Mucosa of gallbladder (tissue), 1 donor: ENCODE measurements at places on chromosomes 7 and 10. TPM values are rescaled to one million over a fixed set of nuclear protein-coding genes. Genes with fewer than 3 reads are reported as not detected.
A peak's percentile ranks its signal among the peaks of the same experiment; 100 is the strongest.

The NUTM2E gene
- total RNA-seq, result 0.06 TPM

The GPR26 gene
- total RNA-seq, result not detected

The GOLGA7B gene
- total RNA-seq, result 3.3 TPM

The IDE gene
- 47.6 TPM for total RNA-seq

The TBXAS1 gene
- total RNA-seq, result 40.9 TPM

The SLIT1 gene
- 0.40 TPM for total RNA-seq

The COPS6 gene
- total RNA-seq, result 113 TPM

The GATAD1 gene
- total RNA-seq, result 36.5 TPM

- no peak for DNase-seq
These were observed 389.1 kb upstream of the ANKRD30A start for GRCh38 chr10:36736311-36736710.

GRCh38 chr7:158110034-158110590, 477.5 kb downstream of the PTPRN2 start:
- DNase-seq, result no peak

DNA sequence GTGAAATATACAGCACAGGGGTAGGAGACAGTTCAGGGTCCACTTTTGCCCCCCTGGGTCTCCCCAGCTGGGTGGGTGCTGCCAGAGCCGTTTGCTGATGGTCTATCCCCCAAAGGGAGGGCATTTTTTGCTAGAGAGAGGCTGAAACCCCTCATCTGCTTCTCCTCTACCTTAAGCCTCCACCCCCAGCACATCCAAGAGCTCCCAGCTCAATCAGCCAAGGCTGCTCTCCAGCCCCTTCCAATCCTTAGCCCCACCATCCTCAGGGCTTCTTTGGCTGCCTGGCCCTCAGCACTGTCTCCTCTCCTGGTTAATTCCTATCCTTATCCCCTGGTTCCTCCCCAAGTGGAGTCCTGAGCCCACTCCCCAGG, 153.1 kb downstream of the AOAH start:
- no peak for DNase-seq

- no peak for DNase-seq
These were observed 101.2 kb upstream of the AOAH start for GRCh38 chr7:36825501-36825900.

DNA sequence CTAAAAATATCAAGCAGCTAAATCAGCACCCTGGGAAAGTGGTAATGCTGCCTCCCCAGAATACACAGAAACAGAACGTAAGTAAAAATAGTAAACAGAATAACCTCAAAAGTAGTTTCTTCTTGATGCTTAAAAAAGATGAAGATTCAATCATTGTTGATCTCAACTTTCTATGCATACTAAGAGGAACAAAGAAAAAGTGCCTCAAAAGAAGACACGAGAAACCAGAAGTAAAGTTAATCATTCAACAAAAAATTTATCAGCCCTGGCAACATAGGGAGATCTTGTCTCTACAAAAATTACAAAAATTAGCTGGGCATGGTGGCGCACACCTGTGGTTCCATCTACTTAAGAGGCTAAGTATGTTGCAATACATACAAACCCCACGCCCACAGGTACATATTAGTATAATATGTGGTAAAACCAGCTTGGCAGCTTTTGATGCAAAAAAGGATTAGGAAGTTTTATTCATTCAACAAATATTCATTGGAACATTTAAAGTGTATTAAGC, 153.7 kb downstream of the NRBF2 start:
- DNase-seq, result no peak

- DNase-seq, result no peak
These were observed 88.0 kb downstream of the FOXP2 start for GRCh38 chr7:114502454-114503254.

DNA sequence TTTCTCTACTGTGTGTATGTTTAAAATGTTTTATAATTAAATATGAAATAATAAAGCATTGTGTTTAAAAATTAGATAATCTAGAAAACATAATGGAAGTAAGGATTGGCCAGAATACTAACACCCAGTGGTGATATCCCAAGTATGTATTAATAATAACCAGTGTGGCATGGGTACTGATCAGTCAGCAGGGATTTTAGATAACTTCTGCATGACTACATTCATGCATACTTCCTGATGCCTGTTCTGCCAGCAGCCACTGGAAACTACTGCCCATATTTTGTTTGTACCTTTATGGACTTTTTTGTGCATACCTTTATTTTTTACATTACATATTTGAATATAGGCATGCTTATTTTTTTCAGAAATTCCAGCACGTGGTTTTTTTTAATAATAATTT, 156.6 kb upstream of the TMEM196 start:
- DNase-seq, result no peak

GRCh38 chr7:82194016-82194643, 249.4 kb downstream of the CACNA2D1 start:
- no peak for DNase-seq

DNA sequence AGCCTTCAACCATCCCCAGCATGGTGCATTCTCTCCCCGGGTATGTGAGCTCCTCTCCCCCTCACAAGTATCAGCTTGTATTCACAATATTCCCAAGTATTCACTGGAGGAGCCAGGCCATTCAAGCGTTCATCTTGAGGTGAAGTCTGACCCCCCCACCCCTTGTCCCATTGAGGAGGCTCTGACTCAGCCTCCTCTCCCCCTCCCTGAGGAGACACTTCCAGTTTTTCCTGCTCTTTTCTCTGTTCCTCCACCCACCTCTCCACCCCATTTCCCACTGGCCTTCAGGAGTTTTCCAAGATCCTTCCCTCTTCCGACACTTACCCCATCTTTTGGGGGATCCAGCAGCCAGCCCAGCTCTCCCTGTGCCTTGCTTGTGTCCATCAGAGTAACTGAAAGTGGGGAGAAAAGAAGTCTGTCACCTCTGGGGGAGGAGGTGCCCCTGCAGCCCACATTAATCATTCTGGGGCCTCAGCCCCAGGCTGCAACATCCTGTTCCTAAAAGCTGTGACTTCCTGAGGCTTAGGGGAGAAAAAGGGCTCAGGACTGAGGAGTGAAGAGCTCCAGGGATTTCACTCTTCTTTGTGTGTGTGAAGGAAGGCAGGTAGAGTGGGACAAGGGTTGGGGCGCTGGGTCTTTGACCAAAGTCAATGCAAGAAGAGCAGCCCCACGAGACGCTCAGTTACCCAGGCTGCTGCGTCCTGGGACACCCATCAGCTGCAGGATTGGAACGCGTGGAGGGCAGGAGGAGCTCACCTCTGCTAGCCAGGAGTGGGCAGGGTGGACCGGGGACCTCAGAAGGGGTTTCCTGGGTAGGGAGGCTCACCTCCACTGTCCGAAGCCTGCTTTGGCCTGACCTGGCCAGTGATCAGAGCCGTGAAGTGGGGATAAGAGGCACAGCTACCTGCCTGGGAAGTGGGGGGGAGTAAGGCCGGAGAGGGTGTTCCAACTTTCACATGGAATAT, 1.1 kb downstream of the EPHA1 start:
- no peak for DNase-seq

- no peak for DNase-seq
These were observed 34.3 kb downstream of the MYL10 start for GRCh38 chr7:101594790-101595189.

- no peak for DNase-seq
These were observed 529.5 kb upstream of the FZD8 start for GRCh38 chr10:36171556-36171952.

DNA sequence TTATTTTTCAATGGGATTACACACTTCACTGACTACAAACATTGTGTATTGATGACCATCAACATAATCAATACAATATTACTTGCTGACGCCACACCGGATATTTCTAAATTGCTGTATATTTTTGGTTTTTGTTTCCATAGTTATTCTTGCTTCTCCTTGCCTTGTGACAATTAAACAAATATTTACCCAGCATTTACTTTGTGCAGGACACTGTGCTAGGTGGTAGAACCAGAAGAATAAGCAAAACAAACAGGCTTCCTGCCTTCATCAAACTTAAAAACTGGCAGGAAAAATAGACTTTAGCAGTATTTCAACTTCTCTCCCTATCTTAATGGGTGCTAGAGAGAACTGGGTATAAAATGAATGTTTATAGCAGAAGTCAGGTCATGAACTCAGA, 50.6 kb downstream of the ZNF277 start:
- DNase-seq, result no peak

DNA sequence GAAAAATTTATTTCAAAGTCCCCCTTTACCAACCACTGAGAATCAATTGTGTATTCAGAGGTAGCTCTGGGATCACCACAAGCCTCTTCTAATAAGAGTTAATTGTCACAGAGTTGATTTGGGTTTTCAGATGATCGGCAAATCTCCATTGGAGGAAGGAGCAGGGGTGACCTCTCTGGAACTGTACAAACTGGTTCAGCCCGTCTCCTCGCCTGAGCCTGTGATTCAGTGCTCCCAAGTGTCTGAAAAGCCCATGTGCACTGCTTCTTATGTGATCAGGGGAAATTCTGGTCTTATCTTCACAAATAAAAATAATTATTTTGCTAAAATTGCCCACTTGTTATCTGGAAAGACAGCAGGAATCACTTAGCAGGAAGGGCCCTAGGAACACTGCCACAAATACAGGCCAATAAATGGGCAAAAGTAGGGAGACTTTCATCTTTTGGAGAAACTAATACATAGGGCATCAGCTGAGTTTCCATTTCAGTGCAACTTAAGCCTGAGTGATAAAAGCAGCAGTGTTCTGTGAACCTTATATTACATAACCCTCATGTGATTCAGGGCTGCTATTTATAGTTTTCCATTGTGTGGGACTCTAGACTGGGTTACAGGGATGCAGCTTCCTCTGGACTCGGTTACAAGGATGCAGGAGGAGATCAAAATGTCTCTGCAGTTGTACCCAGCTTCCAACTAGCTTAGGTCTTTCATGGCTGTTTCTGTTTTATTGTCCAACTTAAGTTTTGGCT, 32.3 kb downstream of the CDK1 start:
- no peak for DNase-seq

DNA sequence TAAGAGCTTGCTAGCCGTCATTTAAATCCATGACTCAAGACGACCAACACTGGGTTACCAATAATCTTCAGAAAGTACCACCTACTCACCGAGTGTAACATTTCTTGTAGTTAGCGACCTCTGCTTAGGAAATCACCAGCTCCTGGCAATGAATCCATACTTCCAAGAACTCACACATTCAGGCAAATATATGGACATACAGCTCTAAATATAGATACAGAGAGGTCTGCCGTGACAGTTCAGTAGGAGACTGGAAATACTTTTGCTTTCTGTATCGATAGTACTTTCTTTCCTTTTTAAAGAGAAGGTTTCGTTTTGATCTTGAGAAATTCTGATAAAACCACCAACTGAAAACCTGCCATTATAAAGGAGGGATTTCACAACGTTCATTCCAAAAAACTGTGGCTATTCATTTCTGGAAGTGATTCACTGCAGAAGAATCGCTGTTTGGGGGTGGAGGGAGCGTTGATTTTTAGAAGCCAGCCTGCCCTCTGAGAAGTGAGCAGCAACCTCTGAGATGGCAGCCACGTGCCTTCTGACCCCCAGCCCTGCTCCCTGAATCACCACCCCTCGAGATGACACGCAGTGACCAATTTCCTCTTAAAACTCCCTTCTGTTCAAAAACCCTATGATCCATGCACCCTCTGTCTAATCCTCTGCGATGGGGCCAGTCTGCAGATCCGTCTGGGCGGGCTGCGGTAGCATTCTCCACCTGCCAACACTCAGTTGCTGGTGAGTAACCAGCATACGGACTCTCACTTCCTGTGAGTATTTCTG, 179.0 kb upstream of the KLF14 start:
- no peak for DNase-seq

GRCh38 chr10:124091646-124092249, 1.6 kb downstream of the CHST15 start:
- DNase-seq, result peak; percentile 28

- no peak for DNase-seq
These were observed 8.0 kb downstream of the PSD start for GRCh38 chr10:102410429-102411073.

GRCh38 chr7:55969391-55969790, 5.0 kb downstream of the NIPSNAP2 start:
- no peak for DNase-seq

GRCh38 chr10:49212783-49213182, 24.6 kb upstream of the TMEM273 start:
- no peak for DNase-seq

DNA sequence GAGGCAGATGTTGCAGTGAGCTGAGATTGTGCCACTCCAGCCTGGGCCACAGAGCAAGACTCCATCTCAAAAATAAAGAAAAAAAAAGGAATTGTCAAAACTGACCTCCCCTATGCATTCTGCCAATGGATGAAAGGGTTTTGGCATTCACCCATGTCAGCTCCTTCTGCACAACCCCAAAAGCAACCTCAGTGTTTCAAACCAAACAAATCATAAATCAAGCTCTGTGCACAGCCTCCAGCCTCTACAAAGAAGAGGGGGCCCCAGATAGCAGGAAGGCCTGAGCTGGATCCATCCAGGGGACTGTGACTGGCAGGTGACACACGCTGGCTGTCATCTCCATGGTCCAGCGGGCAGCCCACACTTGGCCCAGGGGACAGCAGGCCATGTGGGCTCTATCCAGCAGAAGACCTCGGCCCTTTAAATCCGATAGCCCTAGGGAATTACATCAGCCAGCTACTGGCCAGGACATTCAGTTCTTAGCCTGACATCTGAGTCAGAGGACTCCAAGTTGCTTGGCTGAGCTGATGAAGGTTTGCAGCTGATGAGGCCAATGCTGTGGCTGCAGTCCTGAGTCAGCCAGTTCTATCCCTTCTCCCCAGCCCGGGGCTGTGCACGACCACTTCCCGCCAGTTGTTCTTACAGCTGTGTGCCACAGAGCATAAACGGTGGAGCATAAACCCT, 52.0 kb upstream of the FIGNL1 start:
- DNase-seq, result peak; percentile 61

DNA sequence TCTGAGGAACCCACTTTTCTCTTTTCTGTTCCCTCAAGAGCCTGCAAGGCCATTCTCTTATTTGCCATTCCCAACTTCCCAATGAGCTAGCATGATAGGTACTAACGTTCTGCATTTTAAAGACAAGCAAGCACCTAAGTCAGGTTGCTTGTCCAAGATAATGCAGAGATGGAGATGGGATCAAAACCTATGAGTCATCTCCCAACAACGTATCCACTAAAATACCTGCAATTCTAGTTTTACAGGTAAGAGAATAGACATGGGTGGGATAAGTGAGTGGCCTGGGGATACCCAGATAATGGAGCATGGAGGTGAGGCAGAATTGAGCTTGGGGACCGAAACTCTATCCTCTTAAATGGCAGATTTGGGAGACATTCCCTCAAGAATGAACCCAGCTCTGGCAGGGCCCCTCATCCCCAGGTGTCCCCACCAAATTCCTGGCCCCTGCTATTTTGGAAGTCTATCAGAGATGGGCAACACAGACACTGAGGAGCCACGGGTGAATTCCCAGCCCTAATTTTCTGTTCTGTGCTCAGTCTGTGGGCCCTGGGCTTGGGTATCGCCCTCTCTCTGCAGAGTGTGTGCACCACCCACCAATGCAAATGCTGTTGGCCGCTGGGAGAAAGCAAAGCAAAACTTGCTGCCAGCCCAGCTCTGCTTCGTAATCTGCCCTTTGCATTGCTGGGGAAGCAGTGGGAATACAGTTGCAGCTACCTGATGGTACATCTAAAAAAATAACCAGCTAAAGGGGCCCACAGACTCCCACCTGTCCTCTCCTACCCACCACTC, 98.3 kb downstream of the KCNMA1 start:
- no peak for DNase-seq
